ENCODE measurements at places on chromosomes 7 and 10. TPM values are rescaled to one million over a fixed set of nuclear protein-coding genes. Genes with fewer than 3 reads are reported as not detected.

DNA sequence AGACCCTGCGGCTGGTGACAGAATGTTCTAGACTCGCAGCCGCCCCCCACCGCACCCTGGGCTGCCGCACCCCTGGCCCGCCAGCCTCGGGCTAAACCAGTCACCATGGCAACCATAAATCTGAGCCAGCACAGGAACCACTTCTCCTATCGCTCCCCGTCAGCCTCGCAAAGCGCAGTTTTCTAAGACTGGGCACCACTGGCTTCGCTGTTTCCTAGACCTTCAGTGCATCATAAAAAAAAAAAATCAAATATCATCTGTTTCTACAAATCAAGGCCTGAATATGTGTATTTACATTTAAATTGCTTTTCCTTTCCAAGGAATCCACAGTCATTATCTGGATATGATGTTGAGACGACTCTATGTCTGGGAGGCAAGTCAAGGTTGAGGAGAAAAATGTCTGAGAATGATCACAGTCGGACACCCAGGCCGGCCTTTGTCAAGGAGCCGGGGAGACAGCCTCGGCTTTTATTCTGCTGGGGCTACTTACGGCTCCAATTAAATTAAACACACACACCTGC is 99.9 kb downstream of the PTPRN2 start:
- no peak for DNase-seq

GRCh38 chr10:79137826-79138225 is 69.1 kb downstream of the ZMIZ1 start:
- DNase-seq, result no peak

GRCh38 chr10:11578802-11579255 is 32.6 kb downstream of the USP6NL start:
- DNase-seq, result peak; percentile 49

DNA sequence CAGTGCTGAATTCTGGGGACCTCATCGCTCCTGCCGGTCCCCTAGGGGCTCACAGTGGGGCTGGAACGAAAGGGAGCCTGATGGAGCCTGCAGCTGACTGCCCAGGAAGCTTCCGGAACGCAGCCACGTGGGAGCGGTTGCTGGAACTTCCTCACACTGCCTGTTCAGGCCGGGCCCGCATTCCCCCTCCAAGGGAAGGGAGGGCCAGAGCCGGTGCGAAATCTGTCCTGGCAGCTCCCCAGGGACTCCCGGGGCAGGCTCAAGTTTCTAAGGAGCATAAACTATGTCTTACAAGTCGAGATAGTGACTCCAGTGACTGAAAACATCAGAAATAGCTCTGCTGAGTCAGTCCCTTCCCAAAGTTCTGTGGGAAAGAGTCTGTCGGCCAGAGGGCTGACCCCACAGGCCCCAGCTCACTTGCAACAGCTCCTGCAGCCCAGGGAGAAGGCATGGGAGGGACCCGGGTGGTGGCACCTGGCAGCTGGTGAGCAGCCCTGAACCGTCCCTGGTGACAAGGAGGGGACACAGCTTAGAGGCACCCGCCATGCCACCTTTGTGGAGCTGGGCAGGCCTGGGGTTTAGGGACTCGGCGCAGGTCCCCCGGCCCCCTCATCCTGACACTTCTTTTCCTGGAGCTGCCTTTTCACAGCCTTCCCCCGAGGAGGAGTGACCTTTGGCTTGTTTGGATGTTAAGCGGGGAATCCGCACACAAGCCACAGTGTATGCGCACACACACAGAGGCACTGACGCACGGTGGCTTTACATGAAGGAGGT is 47.6 kb downstream of the PDGFA start:
- no peak for DNase-seq

GRCh38 chr10:82277591-82277990 is 402.6 kb downstream of the NRG3 start:
- no peak for DNase-seq

DNA sequence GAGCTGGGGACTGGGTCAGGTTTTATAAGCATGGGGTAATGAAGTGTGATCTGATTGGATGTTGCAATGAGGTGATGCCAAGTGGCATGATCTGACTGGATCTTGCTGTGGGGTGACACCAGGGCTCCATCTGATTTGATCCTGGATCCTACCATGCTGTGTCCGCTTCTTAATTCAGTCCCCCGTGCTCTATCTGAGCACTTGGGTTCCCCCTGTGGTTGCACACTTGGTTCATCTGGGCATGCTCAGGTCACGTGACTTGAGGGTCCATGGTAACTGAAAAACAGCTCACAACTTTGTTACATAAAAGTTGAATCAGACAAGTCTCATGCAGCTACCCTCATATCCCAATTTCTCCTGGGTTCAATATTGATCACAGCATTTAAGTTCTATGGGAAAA is 448.6 kb upstream of the NRP1 start:
- DNase-seq, result no peak

DNA sequence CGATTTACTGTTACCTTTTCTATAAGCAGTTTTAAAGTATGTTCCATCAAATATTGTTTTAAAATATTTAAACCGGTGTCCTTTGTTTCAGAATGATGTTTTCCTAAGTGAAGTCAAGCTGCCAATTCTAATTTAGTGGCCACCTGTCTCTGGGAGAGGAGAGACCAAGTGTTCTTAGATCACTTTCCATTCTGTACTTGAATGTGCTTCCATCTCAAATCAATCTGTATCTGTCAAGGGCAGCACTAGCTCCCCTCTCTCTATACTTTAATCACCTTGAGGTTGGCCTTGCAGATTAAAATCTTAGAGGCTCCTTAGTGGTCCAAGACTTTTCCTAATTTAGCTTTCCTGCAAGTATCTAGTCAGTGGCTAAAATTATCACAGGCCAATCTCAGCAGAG is 49.6 kb downstream of the LGI1 start:
- no peak for DNase-seq

DNA sequence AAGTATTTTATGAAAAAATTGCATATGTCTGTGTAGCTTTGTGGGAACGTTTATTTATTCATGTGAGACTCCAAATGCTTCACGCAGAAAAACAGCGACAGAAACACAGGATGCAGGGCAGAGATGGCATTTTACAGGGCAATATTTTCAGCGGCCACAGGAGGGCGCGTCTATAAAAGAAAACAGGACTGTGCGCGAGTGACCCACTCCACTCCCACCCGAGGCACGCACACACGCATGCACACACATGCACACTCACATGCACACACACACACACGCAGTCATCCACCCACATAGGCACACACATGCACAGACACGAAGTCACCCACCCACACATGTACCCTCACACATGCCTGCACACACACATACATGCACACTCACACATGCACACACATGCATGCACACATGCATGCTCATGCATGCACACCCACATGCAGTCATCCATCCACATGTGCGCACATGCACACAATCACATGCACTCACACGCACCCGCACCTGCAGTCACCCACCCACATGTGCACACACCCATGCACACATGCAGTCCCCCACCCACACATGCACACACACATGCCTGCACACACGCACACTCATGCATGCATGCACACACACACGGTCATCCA is 96.3 kb downstream of the DNAJB6 start:
- no peak for DNase-seq

DNA sequence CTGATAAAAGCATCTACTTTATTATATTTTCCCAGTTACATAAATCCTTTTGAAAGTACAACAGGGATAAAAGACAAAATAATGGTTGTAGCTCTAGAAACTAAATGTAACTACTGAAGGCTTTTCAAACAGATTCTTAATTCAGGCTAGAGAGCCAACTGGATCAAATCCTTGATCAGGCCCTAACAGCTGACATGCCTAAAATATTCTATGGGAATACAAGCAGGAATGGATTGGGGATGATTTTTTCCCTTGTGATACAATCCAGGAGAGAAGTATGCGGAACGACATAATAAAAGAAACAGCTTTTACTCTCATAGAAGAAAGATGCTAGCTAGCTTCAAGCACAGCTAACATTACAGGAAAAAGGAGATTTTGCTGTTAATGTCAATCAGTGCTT is 49.0 kb downstream of the NT5C2 start:
- DNase-seq, result no peak

DNA sequence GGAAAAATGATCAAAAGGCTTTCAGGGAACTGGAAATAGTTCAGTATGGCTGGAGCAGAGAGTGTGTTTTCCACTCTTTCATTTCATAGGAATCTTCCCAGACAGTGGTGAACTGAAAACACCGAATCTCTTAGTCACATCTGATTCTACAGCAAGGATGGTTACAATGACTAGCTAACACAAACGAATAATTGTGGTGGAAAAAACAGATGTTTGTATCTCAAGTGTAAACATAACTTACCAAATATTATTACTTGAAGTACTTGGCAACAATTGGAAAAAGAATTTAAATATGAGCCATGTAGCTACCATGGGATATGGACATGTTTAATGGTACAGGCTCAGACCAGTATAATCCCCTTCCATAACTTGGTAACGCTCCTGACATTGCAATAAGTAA is 21.1 kb upstream of the BPGM start:
- DNase-seq, result no peak

The C10orf62 gene
- polyA plus RNA-seq, result not detected

The ALOX5 gene
- 120 TPM for polyA plus RNA-seq

The TAS2R5 gene
- 0.36 TPM for polyA plus RNA-seq

The GARIN1A gene
- polyA plus RNA-seq, result 0.08 TPM

The CDH23 gene
- not detected for polyA plus RNA-seq

The SPDYE2B gene
- not detected for polyA plus RNA-seq

The TUBAL3 gene
- polyA plus RNA-seq, result not detected

The NAT16 gene
- not detected for polyA plus RNA-seq
